ENCODE measurements at places on chromosomes 5 and 9.

- DNase-seq, result no peak
Measured at GRCh38 chr5:145506185-145506850, 328.8 kb downstream of the PRELID2 start.

DNA sequence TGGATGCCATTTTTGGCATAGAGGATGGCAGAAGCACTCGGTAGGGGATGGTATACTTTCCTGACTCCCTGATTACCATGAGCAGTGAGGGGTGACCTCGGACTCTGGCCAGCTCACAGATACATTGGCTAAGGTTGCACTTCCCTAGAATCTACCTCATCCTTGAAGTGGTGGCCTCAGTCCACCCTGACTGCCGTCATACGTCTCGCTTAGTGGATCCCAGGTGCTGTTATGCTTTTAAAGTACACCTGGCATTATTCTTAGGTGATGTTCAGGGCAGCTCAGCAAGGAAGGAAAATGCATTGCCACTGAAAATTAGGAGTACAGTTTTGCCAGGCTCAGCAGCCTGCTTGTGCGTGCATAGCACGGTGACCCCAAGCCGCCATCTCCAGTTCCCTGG, 87.3 kb downstream of the SYK start:
- DNase-seq, result no peak

DNA sequence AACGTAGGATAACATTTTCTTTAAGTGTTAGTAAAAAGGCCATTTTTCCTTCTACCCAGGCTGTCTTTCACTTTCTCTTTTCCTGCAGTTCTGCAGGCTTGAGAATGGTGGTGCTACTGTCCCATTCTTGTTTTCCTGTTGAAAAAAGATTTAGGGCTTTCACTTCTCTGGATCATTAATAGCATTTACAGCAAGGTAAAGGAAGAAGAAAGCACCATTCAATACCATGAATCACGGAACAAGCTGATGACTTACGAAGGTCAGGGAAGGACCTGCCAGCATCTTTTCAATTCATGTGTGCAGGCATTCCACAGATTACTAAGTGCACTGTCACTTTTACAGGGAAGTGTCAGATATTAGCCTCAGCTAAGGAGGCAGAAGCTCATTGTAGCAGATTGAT, 292.8 kb downstream of the YTHDC2 start:
- DNase-seq, result no peak

DNA sequence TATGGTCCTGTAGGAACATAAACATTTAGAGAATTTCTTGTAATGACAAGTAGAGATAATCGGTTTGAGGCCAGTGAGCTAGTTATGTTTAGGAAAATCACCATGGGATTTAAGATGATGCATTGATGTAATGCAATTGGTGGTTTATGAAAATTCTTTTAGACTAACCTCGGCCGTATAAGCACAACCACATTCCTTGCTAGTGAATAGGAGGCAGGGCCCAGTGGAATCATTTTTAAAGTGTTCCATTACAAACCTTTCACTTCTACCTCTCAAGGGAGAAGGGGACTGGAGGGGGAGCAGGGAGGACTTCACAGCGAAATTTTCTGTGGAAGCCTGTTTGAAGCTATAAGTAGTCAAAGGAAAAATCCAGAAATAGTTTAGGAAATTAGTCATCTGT, 71.8 kb upstream of the NFIL3 start:
- no peak for DNase-seq
